Caki2 (cell line): ENCODE measurements at places on chromosomes 16 and 17.

DNA sequence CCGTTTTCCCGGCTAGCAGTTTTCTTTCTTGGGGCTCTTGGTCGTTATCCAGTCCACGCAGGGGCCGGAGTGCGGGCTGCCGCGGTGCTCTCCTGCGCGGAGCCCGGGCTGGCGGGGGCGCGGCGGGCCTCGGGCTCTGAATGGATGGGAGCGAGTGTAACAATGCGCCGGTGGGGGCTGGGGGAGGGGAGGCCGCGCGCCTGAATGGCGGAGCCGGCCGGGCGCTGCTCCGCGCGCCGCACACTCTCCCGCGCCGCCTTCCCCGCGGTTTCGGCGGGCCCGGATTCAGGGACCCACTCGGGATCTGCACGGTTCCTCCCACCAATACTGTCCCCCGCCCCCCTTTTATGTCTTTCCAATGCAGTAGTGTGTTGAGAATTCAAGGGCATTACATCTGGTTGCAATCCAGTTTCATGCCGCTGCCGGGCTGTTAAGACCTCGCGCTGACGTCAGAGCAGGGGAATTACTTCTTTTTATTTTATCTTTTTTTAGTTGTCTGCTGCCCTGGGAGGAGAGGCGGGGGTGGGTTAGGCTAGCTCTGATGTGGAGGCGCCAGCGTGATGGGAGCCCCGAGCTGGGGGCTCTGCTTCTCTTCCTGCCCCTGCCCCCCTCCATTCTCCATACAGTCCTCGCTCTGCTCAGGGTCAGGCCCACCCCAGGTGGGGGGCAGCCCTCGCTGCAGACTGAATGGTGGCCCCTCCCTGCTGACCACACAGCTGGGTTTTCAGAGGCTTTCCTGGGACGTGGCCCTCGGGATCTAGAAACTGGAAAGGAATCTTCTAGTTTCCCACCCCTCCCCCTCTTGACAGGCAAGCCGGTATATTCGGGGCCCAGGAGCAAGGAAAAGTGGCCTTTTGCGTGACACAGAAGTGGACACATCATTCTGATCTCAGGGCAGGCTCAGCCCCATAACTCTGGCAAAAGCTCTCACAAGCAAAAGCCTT, 1.8 kb downstream of the RAI1 start:
- DNase-seq: peak; percentile 64

DNA sequence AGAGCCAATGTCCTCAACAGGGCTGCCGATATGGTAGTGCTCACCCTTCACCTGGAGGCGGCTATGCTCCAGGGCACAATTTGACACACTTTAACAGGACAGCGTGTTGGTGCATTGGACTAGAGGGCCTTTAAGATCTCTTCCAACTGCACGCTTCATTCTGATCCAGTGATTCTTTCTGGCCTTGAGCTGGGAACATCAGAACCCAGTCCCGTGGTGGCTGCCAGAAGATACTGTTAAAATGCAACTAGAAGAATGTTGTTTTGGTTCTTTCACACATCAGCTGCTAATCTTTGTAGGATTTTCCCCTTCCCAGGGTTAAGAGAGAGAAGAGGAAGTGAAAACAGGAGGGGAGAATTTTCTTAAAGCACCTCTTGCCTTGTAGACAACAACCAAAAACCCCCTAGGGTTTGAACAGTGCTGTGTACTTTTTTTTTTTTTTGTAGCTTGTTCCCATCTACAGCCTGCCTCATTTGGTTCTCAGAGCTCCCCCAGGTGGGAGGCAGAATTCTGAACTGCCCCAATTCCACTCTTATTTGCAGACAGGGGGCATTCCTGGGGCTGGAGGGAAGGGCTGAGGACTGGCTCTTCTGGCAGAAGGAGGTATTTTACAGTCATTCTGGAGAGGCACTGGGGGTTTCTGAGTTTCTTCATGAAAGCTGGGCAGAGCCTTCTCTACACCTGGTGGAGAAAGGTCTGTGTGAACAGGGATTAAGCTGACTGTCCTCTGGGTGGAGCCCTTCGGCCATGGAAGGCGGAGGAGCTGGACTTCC, 32.4 kb downstream of the SMARCE1 start:
- peak; percentile 48 for DNase-seq

- DNase-seq: no peak
These were observed at the start of gene CD300E for GRCh38 chr17:74623693-74624093. TSS of gene CD300E (minus strand) at chr17:74623738. CDS start at chr17:74623621, 117 bp downstream.

- peak; percentile 73 for DNase-seq
These were observed 53.6 kb downstream of the C17orf67 start for GRCh38 chr17:56779898-56780777.

DNA sequence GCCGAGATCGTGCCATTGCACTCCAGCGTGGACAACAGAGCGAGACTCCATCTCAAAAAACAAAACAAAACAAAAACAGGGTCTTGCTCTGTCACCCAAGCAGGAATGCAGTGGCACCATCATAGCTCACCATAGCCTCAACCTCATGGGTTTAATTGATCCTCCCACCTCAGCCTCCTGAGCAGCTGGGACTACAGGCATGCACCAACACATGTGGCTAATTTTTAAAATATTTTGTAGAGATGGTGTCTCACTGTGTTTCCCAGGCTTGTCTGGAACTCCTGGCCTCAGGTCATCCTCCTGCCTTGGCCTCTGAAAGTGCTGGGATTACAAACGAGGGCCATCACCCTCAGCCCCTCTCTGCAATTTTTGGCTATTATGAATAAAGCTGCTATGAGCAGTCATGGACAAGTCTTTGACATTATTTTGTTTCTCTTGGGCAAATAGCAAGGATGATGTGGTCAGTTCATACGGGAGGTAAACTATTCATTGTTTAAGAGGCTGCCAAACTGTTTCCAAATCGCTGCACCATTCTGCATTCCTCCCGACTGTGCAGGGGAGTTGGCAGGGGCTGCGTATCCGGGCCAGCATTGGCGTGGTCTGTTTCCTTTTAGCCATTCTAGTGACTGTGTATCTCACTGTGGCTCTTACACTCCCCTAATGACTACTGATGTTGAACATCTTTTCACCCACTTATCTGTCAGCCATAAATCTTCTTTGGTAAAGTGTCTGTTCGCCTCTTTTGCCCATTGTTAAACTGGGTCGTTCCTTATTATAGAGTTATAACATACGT, 21.1 kb downstream of the EIF4A3 start:
- no peak for DNase-seq

DNA sequence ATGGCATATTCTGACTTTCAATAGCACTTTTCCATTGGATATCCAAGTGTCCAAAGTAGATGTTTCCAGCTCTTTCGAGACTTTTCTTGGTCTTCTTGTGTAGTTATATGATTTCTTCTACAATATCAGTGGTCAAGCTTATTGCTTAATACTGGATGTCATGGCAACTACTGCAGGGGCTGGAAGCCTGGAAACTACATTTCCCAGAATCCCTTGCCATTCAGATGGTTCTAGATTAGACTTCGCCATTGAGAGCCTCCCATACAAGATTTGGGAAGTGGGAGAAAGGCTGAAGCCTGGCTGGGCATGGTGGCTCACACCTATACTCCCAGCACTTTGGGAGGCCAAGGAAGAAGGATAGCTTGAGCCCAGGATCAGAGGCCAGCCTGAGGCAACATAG, 153.6 kb downstream of the C16orf95 start:
- DNase-seq: no peak

DNA sequence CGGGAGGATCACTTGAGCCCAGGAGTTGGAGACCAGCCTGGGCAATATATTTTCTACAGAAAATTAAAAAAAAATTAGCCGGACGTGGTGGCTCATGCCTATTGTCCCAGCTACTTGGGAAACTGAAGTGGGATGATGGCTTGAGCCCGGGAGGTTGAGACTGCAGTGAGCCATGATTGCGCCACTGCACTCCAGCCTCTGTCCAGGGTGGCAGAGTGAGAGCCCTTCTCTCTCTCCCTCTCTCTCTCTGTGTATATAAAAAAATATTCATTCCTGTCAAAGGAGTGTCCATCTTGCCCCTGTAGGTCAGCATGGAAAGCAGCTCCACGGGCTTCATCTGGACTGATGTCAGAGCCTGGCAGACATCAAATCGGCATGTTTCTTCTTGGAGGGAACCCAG, 31.2 kb downstream of the MGAT5B start:
- DNase-seq: no peak

DNA sequence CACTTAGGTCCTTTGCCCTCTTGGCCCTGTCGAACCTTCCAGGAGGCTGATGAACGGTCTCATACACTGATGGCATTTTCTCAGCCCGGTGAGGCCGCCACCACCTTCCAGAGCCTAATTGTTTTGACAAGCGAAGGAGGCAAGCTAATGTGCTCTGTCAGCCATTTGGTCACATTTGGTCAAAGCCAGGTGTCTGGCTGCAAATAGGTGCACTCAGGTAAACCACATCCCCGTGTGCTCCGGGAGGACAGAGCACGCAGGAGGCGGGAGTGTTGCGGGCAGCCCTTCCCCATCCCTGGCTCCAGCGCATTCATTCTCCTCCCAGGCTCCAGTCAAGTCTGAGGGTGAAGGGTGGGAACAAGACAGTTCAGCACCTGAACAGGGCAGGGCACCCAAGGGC, 240.1 kb downstream of the MSI2 start:
- DNase-seq: no peak

- peak; percentile 16 for DNase-seq
These were observed 24.0 kb downstream of the IGF2BP1 start for GRCh38 chr17:49021095-49021767.

GRCh38 chr16:1858189-1858865, 13.6 kb downstream of the MEIOB start:
- DNase-seq: no peak

DNA sequence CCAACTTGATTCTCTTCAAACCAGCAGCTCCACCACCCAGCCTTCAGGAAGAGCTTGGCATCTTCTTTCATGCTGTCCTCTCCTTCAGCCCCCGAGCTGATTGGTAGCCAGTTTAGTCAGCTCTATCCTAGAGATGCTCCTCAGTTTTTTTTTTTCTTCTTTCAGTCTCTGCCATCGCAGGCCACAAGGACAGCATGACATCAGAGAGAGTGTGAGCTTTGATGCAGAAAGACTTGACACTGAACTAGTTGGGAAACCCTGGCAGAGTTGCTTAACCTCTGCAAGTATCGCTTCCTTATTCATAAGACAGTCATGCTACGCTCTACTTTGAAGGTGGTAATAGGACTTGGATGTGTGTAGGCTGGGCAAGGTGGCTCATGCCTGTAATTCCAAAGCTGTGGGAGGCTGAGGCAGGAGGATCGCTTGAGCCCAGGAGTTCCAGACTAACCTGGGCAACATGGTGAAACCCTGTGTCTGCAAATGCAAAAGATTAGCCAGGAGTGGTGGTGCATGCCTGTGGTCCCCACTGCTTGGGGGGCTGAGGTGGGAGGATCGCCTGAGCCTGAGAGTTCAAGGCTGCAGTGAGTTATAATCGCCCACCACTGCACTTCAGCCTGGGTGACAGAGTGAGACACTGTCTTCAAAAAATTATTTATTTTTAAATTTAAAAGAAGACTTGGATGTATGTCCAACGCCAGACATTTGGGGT, 2.6 kb downstream of the CD300LB start:
- no peak for DNase-seq

DNA sequence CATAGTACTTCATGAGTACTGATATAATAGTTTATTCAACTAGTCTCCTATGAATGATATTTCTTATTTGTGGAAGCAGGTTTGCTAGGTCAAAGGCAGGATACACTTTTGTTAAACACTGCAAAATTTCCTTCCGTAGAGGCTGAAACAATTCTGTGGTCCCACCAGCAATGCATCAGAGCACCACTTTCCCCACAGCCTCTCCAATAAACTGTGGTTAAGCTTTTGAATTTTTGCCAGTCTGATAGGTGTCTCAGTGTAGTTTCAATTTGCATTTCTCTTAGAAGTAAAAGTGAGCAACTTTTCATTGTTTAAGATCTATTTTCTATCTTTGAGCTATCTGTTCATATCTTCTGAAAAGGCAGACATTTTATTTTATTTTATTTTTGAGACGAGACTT, 36.4 kb upstream of the CORO6 start:
- no peak for DNase-seq

- DNase-seq: no peak
These were observed 5.0 kb downstream of the TP53I13 start for GRCh38 chr17:29573558-29573869.

- no peak for DNase-seq
These were observed 223.9 kb downstream of the TANC2 start for GRCh38 chr17:63189930-63190329.

DNA sequence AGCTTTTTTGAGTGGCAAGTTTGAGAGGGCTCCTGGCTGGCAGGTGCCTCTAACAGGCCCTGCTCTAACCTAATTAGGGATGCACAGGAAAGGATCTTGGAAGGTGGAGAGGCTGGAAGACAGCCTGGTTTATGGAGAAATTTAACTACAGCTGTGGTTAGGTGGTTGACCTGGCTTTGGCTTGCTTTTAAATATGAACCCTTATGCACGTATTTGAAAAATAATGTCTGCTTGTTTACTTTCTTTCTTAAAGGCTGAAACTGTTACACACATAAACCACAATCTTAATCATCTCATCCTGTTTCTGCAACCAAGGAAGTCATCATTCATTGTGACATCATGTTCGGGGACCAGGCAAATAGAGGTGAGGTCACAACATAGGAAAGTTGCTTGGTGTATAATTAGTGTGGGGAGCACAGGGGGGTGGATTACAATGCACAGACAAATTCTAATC, 23.1 kb upstream of the DHRS13 start:
- peak; percentile 25 for DNase-seq

DNA sequence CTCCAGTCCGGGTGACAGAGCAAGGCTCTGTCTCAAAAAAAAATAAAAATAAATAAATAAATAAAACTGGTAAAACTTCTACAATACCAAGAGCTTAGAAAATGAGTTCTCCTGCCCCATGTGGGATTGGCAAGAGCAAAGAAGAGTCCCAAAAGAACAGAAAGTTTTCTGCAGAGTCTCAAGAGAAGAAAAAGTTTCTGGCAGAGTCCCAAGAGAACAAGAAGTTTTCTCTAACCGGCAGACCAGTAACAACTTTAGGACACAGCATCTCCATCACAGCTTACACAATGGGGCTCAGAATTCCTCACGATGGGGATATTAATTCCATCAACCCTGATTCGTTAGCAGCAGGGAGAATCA, 1.1 kb downstream of the SLC39A11 start:
- no peak for DNase-seq

GRCh38 chr17:51046514-51047384, 73.9 kb downstream of the SPAG9 start:
- DNase-seq: peak; percentile 86

GRCh38 chr17:78210111-78210510, 3.9 kb upstream of the BIRC5 start:
- no peak for DNase-seq

DNA sequence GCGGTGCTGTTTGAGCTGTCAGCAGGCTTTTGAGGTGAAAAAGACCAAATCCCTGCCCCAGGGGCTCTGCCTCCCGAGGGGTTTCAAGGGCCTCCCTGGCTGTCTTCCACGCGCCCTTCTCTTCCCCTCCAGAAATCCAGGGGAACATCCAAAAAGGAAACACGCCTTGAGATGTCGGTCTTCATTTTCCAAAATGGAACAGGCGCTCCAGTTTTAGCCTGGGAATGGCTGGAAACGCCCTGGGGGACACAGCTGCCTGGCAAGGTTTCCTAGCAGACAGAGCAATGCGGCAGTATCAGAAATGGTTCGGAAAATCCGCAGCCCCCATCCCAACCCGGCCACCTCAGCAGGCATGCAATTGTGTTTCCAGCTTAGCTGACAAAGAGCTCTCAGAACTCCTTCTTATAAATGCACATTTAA, 16.6 kb upstream of the LITAF start:
- DNase-seq: no peak

GRCh38 chr17:49191409-49191916, 18.9 kb downstream of the GNGT2 start:
- no peak for DNase-seq
